ENCODE measurements at places on chromosomes 5 and 9. TPM values are rescaled to one million over a fixed set of nuclear protein-coding genes. Genes with fewer than 3 reads are reported as not detected.

CARTPT gene
- not detected for total RNA-seq

OTULIN gene
- total RNA-seq: 42.6 TPM

ARL14EPL gene
- not detected for total RNA-seq

PCDHGA3 gene
- total RNA-seq: 6.5 TPM

GRCh38 chr5:150589862-150590601 lies 50.4 kb upstream of the SYNPO start:
- DNase-seq: peak; percentile 62

DNA sequence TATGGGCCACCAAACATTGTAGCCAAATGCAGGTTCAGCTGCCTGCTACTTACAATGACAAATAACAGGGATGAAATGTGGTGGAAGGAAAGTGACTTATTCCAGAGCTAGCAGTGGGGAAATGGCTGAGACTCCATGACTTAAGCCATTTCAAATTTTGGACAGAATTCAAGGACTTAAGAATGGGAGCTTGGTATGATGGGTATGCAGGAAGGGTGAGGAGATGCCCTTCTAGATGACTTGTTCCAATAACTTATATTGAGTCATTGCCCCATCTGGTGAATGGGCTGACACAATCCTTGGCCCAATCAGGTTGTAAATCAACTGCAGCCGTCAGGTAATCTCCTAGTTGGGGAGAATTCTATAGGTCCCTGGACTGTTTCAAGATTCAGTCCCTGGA lies 230.7 kb upstream of the SGCD start:
- no peak for DNase-seq

DNA sequence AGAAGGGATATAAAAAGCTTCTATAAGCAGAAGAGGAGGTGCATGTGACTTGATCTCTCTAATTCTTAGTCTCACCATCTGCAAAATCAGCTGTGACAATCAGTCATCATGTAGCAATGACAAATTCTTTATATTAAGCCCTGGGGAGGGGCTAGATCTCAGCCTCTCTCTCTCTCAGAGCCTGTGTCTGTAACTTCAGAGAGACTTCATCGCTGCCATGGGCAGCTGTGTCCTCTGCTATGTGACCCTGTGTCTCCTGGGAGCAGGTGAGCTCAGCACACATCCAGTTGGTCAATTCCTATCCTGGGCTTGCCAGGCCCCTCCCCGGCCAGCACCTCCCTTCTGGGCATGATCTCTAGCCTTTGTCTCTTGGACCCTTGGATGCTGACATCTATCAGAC lies 109.6 kb downstream of the ANKRD18B start:
- no peak for DNase-seq

GRCh38 chr9:99822806-99823591 lies 1.3 kb downstream of the NR4A3 start:
- peak; percentile 21 for DNase-seq
